NCI-H524 treated with DMSO at 0.1 percent for 48 hours (cell line): ENCODE measurements at places on chromosomes 1 and 21.

- no peak for DNase-seq
Measured at GRCh38 chr1:119943216-119943615, 46.9 kb upstream of the ADAM30 start.

DNA sequence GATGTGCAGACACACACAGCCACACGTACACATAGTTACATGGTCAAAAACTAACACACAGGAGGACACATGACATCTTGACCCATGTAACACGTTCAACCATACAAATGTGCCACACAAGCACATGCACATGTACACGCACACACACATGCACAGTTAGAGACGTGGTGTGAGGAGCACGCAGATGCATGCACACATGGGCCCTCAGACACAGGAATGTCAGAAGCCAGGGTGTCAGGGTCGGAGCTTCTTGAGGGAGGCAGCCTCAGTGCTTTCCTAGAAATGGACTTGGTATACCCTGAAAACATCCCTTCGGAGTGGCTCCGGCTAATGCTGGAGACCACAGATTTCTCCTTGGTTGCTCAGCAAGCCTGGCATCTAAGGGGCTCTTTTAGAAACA lies 114.3 kb downstream of the DMRTB1 start:
- no peak for DNase-seq

DNA sequence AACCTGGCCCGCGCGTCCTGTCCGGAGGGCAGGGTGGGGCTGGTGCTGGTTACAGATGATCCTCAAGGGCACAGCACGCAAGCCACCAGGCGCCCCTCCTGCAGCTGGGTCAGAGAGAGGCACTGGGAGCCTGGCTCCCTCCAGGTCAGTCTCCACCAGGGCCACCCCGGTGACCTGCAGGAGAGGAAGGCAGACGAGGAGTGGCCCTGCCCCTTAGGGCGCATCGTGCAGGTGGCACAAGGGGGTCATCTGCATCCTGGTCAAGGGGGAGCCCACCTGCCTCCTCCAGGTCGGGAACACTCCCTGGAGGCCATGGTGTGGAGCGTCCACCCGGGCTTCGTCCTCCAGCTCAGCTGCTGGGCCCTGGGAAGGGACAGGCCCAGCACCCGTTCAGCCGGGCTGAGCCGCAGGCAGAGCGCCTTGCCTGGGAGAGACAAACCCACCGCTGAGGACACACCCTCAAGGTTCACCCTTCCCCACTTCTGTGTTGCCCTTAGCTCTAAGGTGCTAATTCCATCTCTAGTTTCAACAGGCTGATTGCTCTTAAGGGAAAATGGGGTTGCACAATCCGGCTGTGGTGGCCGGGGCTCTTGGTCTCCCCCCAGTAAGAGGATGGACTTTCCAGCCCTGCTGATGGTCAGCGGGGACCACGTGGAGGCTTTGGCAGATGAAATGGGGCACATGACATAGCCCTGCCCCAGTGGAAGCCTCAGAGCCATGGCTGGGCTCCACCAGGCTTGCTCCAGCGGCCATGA lies 63.2 kb downstream of the SIK1 start:
- no peak for DNase-seq

- peak; percentile 42 for DNase-seq
Measured at GRCh38 chr1:23403735-23404486, 20.6 kb downstream of the TCEA3 start.

DNA sequence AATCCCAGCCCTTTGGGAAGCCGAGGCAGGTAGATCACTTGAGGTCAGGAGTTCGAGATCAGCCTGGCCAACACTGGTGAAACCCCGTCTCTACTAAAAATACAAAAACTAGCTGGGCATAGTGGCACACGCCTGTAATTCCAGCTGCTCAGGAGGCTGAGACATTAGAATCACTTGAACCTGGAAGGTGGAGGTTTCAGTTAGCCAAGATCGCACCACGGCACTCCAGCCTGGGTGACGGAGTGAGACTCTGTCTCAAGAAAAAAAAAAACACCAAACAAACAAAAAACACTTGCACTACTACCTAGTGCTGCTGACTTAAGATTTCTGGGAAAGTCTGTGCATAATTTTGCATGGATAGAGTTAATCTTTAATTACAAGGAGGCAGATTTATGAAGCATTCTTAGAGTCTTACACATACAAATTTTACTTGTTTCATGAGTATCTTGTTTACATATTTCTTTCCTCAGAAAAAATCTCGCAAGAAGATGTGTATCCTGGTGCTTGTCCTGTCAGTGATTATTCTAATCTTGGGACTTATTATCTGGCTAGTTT lies 8.7 kb upstream of the PPP1R8 start:
- DNase-seq: no peak

DNA sequence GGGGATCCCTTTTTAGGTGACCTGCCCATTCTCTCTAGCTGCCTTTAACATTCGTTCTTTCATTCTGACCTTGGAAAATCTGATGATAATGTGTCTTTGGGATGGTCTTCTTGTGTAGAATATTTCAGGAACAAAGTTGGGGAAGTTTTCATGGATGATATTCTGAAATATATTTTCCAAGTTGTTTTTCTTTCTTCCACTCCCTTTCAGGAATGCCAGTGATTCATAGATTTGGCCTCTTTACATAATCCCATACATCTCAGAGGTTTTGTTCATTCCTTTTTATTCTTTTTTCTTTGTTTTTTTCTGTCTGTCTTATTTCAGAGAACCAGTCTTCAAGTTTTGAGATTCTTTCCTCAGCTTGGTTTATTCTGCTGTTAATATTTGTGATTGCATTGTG lies 13.9 kb upstream of the SCMH1 start:
- no peak for DNase-seq

DNA sequence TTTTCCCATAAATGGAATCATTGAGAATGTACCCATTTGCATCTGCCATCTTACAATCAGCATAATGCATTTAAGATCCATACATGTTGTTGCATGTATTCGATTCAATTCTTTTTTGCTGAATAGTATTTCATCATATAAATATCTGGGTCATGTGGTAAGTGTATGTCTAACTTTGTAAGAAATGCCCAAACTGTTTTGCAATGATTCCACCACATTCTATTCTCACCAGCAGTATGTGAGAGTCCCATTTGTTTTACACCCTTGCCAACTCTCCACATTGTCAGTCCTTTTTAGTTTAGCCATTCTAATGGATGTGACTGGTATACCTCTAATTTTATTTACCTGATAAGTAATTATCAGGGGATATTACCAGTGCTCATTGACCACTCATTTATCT lies 115.8 kb upstream of the PBX1 start:
- no peak for DNase-seq

DNA sequence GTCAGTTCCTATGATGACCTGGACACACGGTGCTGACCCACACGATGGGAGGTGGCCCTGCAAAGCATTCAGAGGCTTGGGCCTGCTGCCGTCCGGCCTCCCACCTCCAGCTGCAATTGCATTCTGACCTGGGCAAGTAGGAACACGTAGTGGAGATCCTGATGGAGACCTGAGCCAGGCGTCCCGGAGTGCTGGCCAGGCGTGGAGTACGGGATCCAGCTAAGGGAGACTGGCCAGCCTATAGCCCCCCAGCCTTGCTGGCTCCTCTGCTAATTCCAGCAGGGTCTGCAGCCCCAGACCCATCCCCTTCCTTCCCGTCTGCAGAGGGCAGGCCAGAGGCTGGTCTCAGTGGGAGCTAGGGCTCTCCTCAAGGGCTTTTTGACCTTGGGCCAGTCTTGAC lies 11.2 kb downstream of the CD46 start:
- no peak for DNase-seq

DNA sequence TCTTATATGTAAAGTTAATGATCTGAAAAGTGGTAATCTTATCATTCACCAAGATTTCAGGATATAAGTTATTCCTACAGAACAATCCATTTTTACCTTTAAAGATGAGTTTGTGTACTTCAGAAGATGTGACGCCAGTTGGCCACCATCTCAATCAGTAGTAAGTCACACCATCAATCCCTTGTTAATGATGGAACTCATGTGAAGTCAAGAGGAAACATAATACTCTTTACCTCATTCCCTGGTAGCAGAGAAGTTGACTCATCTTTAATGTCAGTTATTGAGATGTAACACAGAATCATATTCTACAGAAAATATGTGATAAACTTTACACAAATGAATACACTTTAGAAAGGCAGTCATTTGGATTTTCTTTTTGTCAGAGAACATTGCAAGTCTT lies 38.2 kb downstream of the MRPL39 start:
- no peak for DNase-seq

- DNase-seq: no peak
Measured at GRCh38 chr1:169733924-169734323, at the start of gene SELE. TSS of gene SELE (minus strand) at chr1:169734079. CDS start at chr1:169733612, 467 bp downstream.

DNA sequence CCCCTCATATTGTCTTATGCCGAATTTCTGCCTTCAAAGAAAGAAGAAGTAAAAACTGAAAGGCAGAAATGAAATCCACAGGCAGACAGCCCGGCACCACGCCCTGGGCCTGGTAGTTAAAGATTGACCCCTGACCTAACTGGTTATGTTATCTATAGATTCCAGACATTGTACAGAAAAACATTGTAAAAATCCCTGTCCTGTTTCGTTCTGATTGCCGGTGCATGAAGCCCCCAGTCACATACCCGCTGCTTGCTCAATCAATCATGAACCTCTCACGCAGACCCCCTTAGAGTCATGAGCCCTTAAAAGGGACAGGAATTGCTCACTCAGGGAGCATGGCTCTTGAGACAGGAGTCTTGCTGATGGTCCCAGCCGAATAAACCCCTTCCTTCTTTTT lies 49.3 kb downstream of the JMJD4 start:
- no peak for DNase-seq

DNA sequence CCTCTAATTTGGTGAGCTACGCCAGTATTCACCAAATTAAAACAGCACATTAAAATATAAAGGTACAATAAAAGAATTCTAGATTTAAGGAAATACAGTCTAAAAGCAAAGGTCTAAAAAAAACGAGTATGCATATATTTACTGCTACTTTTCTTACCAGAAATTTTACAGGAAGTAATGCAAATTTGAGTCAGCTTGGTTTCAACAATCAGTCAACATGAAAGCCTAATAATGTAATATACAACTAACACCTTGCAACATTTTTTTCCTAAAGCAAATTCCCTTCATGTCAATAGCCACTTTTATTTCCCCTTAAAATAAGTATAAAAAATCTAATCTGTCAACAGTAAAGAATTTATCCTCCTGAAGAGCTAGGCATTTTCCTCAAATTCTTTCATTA lies 11.9 kb downstream of the PTP4A2 start:
- DNase-seq: no peak

GRCh38 chr1:159913451-159914192 lies 11.7 kb downstream of the TAGLN2 start:
- DNase-seq: no peak

GRCh38 chr1:61215676-61216289 lies 133.4 kb downstream of the NFIA start:
- DNase-seq: no peak

GRCh38 chr1:16046842-16047241 lies 3.3 kb downstream of the CLCNKB start:
- no peak for DNase-seq

DNA sequence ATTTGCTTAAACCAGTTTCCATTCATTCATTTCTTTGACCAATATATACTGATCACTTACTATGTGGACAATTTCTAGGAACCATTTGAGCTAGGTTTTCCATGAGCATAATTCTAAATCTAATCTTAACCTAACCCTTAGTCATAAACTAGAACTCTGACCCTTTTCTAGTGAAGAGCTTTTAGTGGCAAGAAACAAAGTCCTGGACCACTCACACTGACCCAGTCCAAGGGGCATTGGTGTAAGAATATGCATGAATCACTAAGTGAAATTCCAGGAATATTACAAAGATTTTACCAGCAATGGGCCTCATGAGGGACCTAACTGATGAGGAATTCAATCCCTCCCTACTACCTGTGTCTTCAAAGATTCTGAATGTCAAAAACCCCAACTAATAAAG lies 40.6 kb upstream of the SLC2A1 start:
- no peak for DNase-seq

DNA sequence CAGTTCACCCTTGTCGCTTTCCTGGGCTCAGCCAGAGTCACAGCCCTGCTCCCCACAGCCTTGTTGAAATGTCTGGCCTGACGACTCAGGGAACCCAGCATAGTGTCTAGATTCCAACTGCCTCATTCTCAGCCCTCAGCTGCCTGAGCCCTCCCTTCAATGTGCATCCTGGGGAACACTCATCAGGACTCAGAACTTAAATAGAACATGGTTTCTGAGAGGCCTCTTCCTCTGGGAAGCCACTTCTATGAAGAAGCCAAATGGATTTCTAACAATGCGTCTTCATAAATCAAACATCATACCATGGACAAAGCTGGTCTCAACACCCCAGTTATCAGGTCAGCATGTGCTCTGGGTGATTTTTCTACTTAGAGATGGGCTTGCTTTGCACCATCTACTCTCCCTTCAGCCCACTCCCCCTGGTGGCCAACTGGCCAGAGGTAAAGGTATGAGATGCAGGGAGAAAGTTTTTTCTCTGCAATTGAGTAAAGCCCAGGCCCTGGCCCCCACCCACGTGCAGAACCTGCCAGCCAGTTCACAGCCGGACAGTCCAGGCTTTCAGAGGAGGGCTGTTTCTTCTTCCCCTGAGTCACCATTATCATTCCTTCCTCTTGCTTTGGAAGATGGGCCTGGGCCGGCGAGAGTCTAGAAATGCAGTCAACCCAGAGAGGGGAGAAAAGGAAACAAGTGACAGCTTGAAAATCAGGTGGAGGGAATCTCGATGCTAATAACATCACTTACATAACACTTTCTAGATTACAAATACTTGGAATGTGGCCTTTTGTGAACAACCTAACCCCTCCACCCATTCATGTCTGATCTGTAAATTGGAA lies 32.1 kb downstream of the CD244 start:
- no peak for DNase-seq

- DNase-seq: no peak
Measured at GRCh38 chr1:7888248-7889081, 35.6 kb upstream of the UTS2 start.

DNA sequence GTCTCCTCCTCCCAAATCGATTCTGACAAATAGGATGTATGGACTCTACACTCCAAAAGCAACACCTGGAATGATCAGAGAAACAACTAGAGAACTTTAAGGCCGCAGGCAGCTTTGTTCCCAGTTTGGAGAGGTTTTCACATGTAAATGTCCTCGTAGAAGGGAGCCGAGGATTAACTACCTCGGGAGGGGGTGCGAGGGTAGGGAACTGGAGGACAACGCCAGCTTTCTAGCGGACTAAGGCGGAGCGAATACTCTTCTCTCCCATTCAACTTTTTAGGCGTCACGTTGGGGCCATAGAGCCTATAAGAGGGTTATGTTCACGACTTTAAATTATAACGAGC lies 1.2 kb downstream of the SCAF4 start:
- no peak for DNase-seq

DNA sequence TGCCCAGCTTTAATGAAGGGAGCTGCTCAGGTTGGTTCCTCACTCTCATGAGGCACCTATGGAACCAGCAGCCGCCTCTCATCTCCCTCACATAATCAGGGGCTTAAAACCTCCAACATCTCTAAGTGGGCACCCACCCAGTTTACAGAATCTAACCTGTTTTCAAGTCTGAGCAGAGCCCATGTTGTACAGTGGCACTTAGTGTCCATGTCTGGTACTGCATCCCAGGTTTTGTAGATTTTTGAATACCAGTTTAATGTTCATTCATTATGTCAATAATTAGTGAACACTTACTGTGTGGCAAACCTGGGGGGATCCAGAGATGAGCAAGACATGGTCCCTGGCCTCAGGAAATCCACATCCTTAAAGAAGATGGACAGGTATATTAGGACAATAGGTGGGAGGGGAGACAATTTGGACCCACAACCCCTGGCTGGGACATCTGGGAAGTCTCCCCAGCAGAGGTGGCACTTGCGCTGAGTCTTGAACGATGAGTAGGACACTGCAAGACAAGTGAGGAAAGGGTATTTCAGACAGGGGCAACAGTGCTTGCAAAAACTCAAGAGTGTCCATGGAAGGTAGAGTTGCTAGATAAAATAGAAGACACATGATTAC lies 83.3 kb downstream of the LACTBL1 start:
- peak; percentile 22 for DNase-seq

- no peak for DNase-seq
Measured at GRCh38 chr1:32886004-32886827, at the start of gene HPCA. TSS of gene HPCA (plus strand) at chr1:32886491. CDS start at chr1:32888899, 2,408 bp downstream.
